ENCODE measurements at places on chromosomes 2 and 18.
A peak's percentile ranks its signal among the peaks of the same experiment; 100 is the strongest.

- no peak for DNase-seq
Observed at GRCh38 chr2:240618776-240619175, 6.5 kb upstream of the GPR35 start.

- no peak for DNase-seq
Observed at GRCh38 chr2:217027414-217027813, 167.6 kb upstream of the TNP1 start.

DNA sequence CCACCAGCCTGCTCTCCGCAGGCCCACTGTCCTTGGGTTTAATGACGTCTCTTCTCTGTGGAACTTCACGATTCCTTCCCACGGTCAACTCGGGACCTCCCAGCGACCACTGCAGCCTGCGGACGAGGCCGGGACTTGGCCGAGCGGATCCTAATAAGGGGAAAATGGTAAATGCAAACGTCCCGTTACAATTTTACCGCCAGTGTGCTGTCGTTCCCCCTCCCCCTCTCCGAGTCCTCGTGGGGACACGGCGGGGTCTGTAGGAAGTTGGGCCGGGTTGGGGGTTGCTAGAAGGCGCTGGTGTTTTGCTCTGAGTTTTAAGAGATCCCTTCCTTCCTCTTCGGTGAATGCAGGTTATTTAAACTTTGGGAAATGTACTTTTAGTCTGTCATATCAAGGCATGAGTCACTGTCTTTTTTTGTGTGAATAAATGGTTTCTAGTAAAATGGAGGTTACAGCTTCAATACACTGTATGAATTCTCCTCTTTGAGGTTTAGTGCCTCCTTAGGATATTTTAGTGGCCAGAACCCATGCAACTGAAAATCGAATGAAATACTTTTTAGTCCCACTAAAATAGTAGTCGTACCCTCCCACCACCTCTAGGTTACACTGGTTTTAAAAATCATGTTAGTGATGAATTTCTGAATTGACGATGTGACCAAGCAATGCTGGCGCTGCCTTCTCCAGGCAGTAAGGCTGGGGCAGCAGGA, 2.3 kb downstream of the HOXD11 start:
- no peak for DNase-seq

DNA sequence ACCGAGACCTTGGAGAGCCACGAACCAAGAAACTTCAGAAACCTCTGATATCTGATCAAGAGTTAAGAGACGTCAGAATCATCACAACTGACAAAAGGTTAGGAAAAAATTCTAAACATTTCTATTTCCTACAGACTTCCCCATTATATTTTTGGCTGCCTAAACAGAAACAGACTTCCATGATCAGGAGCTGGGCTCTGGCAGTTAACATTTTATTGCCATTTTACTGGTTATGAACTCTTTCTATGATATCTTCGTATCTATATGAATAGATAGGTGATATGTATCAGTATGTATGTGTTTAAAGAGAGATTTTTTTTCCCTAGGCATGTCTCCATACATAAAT, 31.1 kb upstream of the PPP1R1C start:
- DNase-seq = no peak

DNA sequence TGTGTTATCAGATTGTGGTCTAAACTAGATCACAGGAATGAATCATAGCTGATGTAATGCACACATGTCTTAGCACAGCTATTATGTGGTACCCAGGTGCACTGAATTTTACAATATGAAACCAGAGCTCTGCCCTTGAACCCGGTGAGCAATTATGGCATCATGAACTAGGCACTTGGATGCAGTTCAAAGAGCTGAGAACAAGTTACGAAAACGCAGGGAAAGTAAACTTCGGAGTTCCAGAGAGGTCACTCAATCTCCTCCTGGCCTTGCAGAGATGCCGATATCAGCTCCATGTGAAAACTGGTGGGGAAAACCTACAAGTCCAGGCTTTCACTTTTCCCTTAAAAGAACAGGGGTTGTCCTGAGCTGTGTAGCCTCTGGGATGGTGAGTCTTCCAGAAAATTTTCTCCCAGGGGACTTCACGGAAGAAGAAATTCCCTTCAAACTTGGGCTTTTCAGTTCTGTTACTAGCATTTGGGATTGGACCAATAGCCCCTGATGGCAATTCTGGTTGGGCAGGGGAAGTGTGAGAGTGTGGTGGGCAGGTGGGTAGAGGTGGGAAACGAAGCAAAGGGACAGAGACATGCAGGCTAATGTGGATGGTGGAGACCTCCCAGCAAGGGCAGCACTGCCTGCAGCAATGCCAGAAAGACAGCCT, 71.1 kb upstream of the SH3BP4 start:
- DNase-seq = no peak

DNA sequence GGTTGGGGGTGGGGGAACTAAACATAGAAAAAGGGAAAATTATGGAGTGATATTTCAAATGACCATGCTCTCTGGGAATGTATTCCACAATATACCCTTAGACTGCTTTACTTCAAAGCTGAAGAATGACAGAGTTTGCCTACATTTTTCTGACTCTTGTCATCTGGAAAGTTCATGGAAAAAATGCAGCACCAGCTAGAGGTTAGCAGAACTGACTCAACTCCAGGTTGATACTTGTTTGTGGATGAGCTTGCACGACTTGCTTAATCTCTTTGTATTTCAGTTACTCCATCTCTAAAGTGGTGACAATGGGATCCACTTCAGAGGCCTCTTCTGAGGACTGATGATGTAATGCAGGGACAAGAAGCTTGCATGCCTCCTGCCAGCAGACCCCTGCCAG, 824.0 kb upstream of the ID2 start:
- DNase-seq = no peak

- DNase-seq = no peak
Observed at GRCh38 chr2:236090027-236090382, 78.2 kb downstream of the GBX2 start.

- no peak for DNase-seq
Observed at GRCh38 chr18:78239090-78239457, 740.5 kb upstream of the SALL3 start.

DNA sequence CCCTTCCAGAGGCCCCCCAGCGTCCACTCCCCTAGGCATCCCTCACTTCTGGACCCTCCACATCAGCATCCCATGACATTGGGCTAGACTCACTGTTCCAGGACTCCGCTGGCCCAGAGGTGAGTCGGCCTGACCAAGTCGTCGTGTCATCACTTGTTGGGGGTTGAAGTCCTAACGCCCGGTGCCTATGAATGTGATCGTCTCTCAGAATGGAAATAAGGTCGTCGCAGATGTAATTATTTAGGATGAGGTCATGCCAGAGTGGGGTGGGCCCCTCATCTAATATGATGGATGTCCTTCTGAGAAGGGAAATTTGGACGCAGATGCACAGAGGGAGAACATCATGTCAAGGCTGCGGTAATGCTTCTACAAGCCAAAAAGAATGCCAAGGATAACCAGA, 142.7 kb downstream of the AGAP1 start:
- no peak for DNase-seq

DNA sequence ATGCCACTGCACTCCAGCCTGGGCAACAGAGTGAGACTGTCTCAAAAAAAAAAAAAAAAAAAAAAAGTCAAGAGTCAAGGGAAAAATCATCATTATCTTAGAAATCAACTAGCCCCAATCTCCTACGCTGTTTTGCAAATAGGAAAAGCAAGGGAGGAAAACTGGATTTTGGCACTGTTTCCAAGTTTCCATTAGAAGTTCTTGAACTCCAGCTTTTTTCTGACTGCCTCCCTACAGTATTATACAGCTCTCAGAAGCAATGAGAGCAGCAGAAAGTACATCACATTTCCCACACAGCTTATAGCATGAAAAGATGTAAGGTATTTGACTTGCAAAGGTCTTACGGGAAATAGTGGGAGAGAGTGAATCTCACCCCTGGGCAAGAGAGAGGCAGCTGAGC, 127.8 kb downstream of the OSR1 start:
- no peak for DNase-seq

DNA sequence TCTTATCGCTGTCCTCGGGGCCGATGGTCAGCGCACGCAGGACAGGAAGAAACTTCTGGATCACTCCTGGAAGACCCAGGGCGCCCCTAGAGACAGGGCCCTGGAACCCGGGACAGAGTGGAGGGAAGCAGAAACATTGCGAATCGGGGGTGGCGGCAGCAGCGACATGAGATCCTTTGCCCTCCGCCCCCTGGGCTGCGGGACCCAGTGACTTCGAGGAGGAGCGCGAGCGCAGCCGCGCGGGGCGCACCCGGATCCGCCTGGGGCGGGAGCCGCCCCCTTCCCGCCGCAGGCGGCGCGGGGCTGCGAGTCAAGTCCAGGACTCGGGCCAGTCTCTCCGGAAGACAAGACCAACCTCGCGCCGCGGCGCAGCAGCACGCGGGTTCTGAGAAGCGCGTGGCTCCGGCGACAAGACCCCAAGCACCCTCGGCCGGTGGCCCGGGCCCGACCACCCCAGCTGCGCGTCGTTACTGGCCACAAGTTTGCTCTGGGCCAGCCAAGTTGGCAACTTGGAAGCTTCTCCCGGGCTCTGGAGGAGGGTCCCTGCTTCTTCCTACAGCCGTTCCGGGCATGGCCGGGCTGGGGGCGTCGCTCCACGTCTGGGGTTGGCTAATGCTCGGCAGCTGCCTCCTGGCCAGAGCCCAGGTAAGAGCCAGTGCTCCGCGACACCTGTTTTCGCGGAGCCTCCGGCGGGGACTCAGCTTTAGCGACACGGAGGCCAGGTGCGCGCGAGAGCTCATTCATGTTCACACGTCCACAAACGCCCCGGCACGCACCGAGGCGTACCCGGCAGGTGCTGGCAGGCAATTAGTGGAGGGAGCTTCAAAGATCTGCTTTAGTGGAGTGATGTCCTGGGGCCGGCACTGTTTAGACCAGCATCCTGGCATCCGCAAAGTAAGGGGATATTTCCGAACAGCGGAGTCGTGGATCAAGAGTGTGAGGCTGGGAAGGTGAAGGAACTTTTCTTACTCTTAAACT, at the start of gene PTH2R:
PTH2R (plus strand) TSS at position 319 of the 978 bp plus-strand sequence; CDS start at position 571, 252 bp downstream.
- peak; percentile 5 for DNase-seq

GRCh38 chr2:24930768-24931167, 10.7 kb upstream of the ADCY3 start:
- DNase-seq = no peak

DNA sequence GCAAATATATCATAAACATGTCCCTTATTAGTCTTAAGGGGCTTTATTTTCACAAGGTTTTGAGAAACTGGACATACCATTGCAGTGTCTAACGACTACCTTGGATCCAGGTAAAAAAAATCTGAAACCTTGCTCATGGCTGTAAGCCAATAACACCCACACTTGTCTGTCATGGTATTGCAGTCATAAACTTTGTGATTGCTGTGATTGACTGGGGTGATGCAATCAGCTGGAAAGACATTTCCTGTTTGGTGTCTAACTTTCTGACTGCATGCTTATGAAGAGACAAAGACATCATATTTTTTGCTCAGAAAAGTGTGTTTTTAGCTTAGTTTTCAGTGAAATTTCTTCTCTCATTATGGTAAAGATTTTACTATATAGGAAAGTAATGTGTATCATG, 635.0 kb downstream of the TSN start:
- no peak for DNase-seq

DNA sequence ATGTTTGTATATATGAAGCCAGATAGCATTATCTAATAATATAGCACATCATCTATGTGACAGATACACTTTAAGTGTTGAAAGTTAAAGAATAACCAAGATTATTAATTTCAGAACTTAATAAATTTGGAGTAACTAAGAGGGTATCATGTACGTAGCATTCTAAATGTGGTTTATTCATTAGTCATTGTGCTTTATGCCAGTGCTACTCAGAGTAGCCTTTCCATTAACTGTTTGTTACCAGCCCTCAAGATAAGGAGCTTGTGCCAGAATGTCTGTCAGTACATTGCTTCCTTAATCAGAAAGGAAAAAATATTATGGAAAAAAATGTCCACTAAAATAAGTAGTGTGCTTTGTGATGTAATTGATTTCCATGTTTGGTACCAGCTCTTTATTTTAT, 94.9 kb upstream of the TWSG1 start:
- DNase-seq = no peak

DNA sequence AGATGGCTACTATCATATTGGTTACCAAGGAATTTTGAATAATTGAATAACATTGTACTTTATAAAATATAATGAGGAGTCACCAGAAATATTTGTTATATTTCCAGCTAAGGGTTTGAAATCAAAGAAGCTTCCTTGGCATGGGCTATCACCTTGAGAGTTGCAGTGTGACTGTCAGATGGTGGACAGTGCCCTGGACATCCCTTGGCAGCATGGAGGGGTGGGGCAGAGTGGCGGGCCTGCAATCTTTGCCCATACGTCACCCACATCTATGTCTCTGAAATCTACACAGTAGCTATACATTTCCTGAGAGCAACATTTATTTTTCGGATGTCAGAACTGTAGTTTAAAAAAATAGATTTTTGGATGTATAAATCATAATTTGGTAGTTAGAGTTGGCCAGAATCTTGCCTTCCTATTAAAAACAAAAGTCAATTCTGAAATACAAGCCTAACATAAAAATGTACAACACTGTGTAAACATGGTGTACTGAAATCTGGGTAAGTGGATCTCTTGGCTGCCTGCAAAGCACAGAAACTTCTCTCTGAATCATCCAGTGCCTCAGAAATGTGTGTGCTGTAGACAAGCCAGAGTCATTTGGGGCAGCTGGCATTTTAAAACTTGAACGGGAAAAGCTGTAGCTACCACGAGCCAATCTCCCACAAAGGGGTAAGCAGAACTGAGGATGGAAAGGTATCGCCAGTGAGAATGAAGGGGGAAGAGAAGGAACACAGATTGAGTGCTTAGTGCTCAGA, 124.2 kb upstream of the ARHGAP28 start:
- no peak for DNase-seq

GRCh38 chr2:175823002-175823706, 178.9 kb downstream of the LNPK start:
- no peak for DNase-seq

GRCh38 chr2:231300722-231301076, 94.8 kb upstream of the B3GNT7 start:
- no peak for DNase-seq

- no peak for DNase-seq
Observed at GRCh38 chr2:79715338-79715737, 202.5 kb downstream of the CTNNA2 start.

GRCh38 chr18:36153203-36153602, 23.5 kb downstream of the ELP2 start:
- DNase-seq = no peak

- DNase-seq = no peak
Observed at GRCh38 chr2:165678882-165679281, 115.2 kb downstream of the GALNT3 start.

- DNase-seq = no peak
Observed at GRCh38 chr18:39558658-39559057, 1993.1 kb upstream of the CELF4 start.

DNA sequence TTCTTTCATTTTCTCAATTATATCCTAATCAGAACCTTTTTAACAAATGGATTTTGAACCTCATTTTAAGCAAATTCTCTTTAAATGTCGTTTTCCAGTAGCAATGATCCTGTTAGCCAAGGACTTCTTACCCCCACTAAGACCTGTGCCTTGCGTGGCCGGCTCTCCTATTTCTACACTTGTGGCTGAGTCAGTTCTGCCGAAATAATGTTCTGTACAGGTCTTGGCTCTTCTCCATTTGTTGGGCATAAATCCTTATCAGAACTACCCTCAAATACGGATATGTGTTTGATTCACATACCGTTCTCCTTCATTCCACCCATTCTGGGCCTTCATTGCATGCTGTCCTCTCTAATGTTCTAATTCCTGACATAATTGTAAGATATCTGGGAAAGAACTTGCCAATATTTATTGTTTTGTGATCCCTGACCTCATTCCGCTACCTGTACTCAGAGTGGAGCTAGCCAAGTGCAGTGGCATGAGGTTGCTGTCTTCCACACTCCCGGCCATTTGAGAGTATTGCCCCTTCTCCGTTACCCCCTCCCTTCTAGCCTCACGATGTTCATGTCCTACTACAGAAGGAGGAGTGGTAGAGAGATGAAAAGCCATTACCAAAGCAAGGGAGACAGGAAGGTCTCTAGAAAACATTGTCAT, 78.7 kb downstream of the MYOM1 start:
- DNase-seq = no peak

GRCh38 chr2:191376981-191377629, 131.9 kb downstream of the MYO1B start:
- DNase-seq = no peak

Measured in activated gamma-delta T cell (primary cell).